Activated naive CD8-positive, alpha-beta T cell treated with anti-CD3 and anti-CD28 coated beads for 36 hours (primary cell): ENCODE measurements at places on chromosomes 1 and 21.

DNA sequence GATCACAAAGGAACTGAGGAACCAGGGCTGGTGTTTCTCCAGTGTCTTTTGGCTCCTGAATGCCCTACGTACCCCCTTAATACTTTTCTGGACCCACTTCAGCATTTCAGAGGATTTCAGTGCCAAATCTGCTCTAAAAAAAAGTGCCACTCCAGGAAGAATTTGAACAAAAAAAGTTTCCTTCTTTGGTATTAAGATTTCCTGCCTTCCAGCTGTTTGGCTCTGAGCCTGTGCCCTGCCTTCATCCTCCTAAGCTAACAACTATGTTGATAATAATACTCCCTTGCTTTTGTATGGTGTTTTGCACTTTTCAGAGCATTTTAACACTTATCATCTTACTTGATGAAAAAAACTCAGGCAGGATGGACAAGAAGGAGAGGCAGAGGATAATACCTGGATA, 11.0 kb upstream of the RIMS3 start:
- no peak for DNase-seq

- DNase-seq: no peak
Observed at GRCh38 chr1:193321242-193321840, 134.9 kb upstream of the B3GALT2 start.

GRCh38 chr1:180310095-180310494, 80.0 kb downstream of the LHX4 start:
- DNase-seq: no peak

GRCh38 chr1:227058321-227058751, 118.2 kb downstream of the COQ8A start:
- no peak for DNase-seq

GRCh38 chr1:166273618-166274017, 106.8 kb upstream of the FAM78B start:
- DNase-seq: no peak

DNA sequence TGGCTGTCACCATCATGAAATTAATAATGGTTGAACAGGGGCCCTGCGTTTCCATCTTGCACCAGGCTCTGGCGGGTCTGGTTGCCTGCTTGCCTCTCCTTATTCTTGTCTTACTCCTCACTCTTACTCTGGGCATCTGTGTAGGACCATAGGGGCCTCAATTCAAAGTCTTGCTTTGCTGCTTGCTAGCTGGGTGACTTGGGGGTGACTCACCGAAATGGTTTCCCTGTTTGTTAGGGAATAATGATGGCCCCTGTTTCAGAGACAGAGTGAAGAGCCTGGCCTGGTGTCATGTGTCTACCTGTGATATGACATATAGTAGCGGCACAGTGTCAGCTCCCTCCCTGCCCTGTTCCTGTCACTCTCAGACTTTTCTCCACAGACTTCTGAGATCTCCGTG, 24.6 kb downstream of the KCNC4 start:
- no peak for DNase-seq

DNA sequence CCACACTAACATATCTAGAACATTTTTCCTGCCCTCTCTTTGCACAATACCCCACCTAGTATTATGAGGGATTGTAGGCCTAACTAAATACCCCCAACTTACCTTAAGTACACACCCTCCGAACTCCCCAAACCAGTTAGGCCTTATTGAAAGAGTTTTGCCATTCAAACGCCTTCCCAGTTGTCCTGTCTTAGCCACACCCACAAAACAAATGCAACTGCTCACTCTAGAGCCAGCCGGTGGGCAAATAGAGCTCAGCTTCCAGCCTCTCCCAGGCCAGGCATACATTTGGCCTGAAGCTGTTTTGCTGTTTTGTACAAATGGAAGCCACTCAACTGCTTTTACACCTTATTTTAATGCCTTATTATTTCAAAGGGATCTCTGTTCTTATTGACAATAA, 224.2 kb upstream of the RUNX1 start:
- DNase-seq: no peak

- DNase-seq: no peak
Observed at GRCh38 chr1:28096210-28097099, 8.0 kb upstream of the EYA3 start.

- no peak for DNase-seq
Observed at GRCh38 chr1:115373305-115373704, 35.3 kb upstream of the NGF start.

DNA sequence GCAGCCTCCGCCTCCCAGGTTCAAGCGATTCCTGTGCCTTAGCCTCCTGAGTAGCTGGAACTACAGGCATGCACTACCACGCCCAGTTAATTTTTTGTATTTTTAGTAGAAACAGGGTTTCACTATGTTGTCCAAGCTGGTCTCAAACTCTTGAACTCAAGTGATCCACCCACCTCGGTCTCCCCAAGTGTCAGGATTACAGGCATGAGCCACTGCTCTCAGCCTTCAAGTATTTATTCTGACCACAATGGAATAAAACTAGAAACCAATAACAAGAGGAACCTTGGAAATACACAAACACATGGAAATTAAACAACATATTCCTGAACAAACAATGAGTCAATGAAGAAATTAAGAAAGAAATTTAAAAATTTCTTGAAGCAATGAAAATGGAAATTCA, 32.7 kb upstream of the DR1 start:
- no peak for DNase-seq
